Midbrain (tissue), 1 donor: ENCODE measurements at places on chromosomes 5 and 9.

GRCh38 chr5:101543780-101544179 lies 640.7 kb upstream of the ST8SIA4 start:
- DNase-seq = no peak

- DNase-seq = no peak
Observed at GRCh38 chr5:55219770-55220169, 7.3 kb downstream of the MCIDAS start.

- DNase-seq = no peak
Observed at GRCh38 chr9:120410925-120411501, 169.0 kb downstream of the CDK5RAP2 start.

DNA sequence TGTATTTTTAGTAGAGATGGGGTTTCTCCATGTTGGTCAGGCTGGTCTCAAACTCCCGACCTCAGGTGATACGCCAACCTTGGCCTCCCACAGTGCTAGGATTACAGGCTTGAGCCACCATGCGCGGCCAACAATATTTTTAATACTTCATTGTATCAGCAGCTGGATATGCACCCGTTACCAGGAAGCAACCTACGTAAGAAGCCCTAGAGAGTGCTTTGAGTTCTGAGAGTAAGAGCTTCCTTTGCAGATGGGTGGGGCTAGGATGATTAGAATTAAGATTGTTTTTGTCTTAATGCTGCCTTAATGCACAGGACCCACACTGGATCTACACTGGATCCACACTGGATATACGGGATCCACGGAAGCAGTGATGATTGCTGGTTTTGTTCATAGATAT lies 123.9 kb upstream of the ABCA1 start:
- no peak for DNase-seq

GRCh38 chr9:31573561-31573960 lies 810.9 kb upstream of the ACO1 start:
- DNase-seq = no peak

DNA sequence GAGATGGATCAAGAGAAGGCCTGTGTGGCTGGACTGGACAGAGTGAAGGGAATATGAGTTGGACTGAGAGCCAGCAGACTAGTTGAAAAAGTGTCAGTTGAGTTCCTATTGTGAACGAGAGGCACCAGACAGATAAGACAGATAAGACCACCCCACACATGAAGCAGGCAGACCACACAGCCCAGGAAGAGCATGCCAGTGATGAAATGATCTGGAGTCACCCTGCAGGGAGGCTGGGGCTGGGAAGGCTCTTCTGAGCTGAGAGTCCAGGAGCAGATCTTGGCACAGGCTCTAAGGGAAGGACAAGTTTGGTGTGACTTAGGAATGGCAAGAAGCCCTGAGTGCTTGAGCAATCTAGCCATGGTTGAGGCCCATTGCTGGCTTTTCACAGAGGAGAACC lies 10.6 kb upstream of the SLC25A48 start:
- no peak for DNase-seq
